ENCODE measurements at places on chromosomes 7 and 10. TPM values are rescaled to one million over a fixed set of nuclear protein-coding genes. Genes with fewer than 3 reads are reported as not detected.

NOLC1 gene
- total RNA-seq = 107 TPM

PDGFA gene
- 2.3 TPM for total RNA-seq

ZPBP gene
- not detected for total RNA-seq

ZDHHC6 gene
- 48.1 TPM for total RNA-seq

NODAL gene
- total RNA-seq = not detected

TMEM236 gene
- 0.12 TPM for total RNA-seq

CALML5 gene
- total RNA-seq = not detected

GPR26 gene
- total RNA-seq = not detected

PON1 gene
- not detected for total RNA-seq

SPDYE8 gene
- not detected for total RNA-seq

LUC7L2 gene
- 152 TPM for total RNA-seq

All from activated CD8-positive, alpha-beta memory T cell treated with anti-CD3 and anti-CD28 coated beads, Interleukin-2, amount 10 ng/mL, durations not matched to agents 7 days and 5 days (primary cell).